ENCODE measurements at places on chromosomes 6 and 20.

- no peak for DNase-seq
These were observed 656.0 kb upstream of the ID4 start for GRCh38 chr6:19181211-19181610.

DNA sequence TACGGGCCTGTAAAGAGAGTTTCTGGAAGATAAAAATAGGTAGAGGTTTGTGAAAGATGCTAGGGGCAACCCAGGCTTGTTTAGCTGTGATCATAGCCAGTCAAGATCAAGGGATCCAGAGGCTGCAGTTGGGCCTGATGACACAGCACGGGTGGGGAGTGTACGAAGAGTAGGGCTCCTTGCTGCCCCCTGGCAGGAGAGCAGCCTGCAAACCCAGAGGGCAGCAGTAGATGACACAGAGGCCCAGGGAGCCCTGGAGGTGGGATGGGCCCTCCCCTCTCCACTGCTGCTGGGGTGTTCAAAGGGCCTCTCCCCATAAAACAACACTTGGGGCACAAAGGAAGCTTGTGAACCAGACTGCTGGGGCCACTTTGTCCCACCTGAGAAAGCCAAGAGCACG is 47.2 kb downstream of the VEGFA start:
- DNase-seq: peak; percentile 83

GRCh38 chr6:161961796-161962195 is 687.9 kb upstream of the AGPAT4 start:
- DNase-seq: no peak

DNA sequence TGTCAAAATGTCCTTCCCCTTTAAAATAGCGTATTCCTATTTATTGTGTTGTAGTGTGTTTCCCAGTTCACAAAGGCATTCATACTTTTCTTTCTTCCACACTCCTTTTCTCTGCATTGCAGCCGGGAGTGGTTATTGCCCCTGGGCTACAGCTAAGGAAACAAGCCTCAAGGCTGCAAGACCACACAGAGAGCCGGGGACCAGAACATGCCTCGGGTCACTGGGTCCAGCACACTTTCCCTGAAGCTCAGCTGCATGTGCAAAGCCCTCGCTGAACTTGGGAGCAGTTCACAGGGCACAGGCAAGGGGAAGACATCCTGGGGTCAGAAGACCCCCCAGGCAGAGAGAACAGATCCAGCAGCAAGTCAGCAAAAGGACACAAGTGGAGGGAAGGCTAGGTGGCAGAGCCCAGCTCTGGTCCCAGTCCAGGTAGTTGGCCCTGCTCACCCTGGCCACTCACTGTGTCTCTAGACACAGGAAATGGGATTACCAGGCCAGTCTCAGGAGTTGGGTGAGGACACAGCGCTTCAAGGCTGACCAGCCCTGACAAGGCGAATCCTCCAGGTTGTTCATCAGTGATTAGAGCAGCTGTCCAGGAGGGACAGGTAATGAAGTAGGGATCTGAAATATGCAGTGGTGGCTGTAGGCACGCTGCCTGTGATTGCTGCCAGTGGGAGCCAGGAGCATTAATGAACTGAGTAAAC is 118.2 kb downstream of the CD83 start:
- DNase-seq: no peak

- no peak for DNase-seq
These were observed 1.2 kb downstream of the IRF4 start for GRCh38 chr6:392441-393390.

DNA sequence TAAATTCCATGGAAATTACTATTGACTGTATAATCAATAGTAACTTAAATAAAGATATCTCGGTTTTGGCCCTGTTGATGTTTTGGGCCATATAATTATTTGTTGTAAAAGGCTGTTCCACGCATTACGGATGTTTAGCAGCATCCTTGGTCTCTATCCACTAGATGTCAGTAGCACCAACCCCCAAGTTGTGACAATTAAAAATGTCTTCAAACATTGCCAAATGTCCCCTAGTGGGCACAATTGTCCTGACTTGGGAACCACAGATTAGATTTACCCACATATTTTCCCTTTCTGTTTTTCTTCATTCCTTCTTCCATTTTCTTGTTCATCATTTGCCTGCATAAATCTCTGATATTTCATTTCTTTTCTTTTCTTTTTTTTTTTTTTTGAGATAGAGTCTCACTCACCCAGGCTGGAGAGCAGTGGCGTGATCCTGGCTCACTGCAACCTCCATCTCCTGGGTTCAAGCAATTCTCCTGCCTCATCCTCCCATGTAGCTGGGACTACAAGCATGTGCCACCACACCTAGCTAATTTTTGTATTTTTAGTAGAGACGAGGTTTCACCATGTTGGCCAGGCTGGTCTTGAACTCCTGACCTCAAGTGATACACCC is 13.6 kb upstream of the WFDC8 start:
- peak; percentile 61 for DNase-seq

- no peak for DNase-seq
These were observed 207.7 kb downstream of the TBX18 start for GRCh38 chr6:84556541-84557335.

- no peak for DNase-seq
These were observed 280.4 kb downstream of the FOXC1 start for GRCh38 chr6:1890071-1890470.

- no peak for DNase-seq
These were observed 64.7 kb downstream of the C6orf118 start for GRCh38 chr6:165244524-165245247.

All from erythroblast (primary cell).